ENCODE measurements at places on chromosomes 2 and 18. TPM values are rescaled to one million over a fixed set of nuclear protein-coding genes. Genes with fewer than 3 reads are reported as not detected.

DNA sequence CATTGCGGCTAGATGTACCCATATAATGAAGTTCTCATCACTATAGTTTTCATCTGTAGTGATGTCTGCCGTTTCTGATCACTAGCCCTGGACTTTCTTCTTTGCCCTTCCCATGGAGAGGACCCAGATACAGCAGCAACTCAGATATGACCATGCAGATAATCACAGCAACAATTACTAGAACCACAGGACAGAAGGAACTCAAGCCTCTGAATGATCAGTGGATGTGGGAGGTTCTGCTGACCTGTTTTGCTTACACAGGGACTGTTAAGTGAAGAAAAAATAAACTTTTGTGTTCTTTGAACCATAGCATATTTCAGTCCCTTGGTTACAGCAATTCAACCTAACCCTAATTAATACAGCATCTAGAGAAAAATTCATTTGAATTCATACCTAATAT, 62.7 kb downstream of the ACVR1 start:
- H3K4me1 ChIP-seq: no peaks in the 10 kb centered on the region
- H3K27me3 ChIP-seq: no peaks in the 10 kb centered on the region
- no peaks in the 10 kb centered on the region for H3K36me3 ChIP-seq
- no peak for DNase-seq
- no peak overlapping the region for H3K27ac ChIP-seq

- H3K27ac ChIP-seq: no peak overlapping the region
- H3K4me3 ChIP-seq: no peak overlapping the region
- H3K27me3 ChIP-seq: no peaks in the 10 kb centered on the region
- no peak for DNase-seq
Observed at GRCh38 chr2:223058952-223059716, 7.1 kb downstream of the KCNE4 start.

DNA sequence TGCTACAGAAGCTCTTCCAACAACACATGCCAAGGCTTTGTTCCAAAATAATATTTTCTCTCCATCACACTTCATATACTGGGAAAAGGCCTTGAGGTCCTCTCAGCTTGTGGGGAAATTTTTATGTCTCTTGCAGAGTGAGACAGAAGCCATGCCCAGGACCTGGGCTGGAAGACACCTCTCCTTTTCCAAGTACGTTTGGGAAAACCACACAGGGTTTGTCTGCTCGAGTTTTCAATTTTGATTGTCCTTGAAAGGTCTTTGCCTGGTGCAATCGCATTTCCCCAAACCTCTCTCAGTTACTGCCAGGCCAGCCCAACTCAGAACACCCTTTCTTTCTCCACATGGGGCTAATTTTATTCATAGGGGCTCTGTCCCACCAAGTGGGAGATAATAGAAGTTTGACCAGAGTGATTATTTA, 272.2 kb downstream of the OSR1 start:
- no peak overlapping the region for H3K4me3 ChIP-seq
- H3K36me3 ChIP-seq: no peaks in the 10 kb centered on the region
- no peak for DNase-seq
- no peak overlapping the region for H3K27ac ChIP-seq
- no peaks in the 10 kb centered on the region for H3K4me1 ChIP-seq

DNA sequence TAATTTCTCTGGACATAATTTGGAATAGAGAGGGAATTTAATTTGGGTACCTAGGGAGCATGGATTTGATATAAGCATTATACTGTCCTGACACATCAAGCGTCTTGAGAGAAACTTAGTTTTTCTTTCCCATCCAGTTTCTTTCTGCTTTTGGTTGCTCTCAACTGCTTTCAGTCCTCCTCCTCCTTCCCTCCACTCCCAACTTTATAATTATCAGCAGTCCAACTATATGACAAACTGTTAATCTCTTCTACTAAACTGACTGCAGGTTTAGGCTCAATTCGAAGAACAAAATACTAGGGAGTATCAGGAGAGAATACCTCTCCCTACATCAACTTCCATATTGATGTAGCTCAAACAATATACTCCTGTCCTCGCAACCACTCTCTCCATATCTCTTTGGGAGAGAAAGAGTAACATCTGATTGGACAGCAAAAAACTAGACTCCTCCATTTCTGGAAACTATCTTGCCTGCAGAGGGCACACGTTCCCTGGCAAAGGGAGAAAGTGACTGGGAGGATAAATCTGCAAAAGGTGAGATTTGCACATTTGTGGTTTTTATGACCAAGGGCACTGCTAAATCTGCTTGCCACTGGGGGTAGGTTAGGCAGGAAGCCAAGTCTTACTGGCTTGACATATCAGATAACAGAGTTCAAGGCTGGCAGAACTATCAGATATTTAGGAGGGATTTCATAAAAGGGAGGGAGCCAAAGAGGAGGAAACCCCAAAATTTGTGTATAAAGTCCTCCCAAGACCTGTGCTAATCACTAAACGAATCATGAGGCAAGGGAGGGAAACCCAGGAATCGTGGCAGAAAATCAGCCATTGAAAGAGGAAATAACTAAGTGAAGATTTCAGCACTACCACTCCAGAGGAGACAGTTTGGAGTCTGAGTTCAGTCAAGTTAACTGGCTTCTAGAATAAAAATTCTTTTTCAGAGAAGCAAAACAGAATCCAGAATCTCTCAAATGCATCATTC, 40.0 kb downstream of the ICA1L start:
- DNase-seq: no peak
- no peaks in the 10 kb centered on the region for H3K27me3 ChIP-seq
- no peak overlapping the region for H3K27ac ChIP-seq
- H3K4me1 ChIP-seq: no peaks in the 10 kb centered on the region
- H3K36me3 ChIP-seq: no peaks in the 10 kb centered on the region

DNA sequence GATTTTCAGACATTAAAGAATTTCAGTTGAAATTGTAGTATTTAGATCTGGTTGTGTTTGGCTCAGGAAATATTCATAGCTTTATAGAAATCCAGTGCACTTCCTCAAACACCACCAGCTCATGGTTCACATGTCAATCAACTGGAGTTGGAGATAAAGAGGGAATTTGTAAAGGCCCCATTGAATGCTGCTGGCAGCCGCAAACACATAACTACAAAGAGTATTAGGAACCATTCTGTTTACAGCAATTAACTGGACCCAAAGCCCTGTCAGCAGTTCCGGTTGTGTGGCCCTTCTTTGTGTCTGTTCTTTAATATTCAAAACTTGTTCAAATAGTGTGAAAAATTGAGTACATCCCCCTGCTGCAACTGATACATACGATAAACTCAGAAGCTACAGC, 107.4 kb upstream of the LRRTM4 start:
- H3K36me3 ChIP-seq: no peaks in the 10 kb centered on the region
- no peak for DNase-seq
- H3K4me3 ChIP-seq: no peak overlapping the region

GRCh38 chr2:49070716-49071115, 83.6 kb downstream of the FSHR start:
- H3K4me3 ChIP-seq: no peak overlapping the region
- H3K4me1 ChIP-seq: no peaks in the 10 kb centered on the region
- no peak for DNase-seq
- no peaks in the 10 kb centered on the region for H3K36me3 ChIP-seq
- no peak overlapping the region for H3K27ac ChIP-seq

- H3K4me1 ChIP-seq: no peaks in the 10 kb centered on the region
- DNase-seq: peak; percentile 33
- H3K27ac ChIP-seq: no peak overlapping the region
Observed at GRCh38 chr2:239717706-239718105, 307.4 kb downstream of the NDUFA10 start.

DNA sequence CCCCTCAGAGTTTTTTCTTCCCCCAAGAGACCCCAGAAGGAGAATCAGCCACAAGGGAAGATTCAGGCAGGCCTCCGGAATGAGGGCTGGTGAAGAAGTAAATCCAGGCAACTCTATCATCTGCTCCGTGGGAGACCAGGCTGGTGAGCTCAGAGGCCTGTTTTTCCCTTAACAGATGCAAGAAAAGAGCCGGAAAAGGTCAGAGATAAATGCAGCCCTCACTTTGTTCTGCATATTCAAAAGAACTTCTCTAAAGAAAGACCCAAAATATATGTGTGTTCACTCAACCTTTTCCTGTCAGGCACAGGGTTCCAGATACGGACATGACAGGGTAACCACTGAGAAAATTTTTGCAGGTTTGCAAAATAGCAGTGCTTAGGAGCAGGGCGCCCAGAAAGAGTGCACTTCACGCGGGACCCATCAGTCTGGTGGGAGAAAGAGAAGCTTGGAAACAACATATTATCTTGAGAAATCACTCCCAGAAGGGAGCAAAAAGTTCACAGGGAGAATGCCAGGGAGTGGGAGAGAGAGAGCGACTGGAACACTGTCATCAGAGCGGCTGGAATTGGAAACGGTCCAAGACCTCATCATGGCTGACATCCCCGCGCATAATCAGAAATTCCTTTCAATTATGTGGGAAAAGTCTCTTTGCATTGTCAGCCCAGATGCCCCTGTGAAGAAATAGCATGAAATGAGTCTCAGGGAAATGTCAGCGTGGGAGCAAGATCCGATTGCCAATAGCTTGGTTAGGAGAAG, 244.8 kb upstream of the SLC14A2 start:
- no peak overlapping the region for H3K27ac ChIP-seq
- no peaks in the 10 kb centered on the region for H3K4me1 ChIP-seq
- no peaks in the 10 kb centered on the region for H3K27me3 ChIP-seq
- no peak overlapping the region for H3K4me3 ChIP-seq

GRCh38 chr2:144152817-144153271, 367.1 kb downstream of the ZEB2 start:
- no peaks in the 10 kb centered on the region for H3K4me1 ChIP-seq
- H3K27me3 ChIP-seq: no peaks in the 10 kb centered on the region
- DNase-seq: no peak
- H3K4me3 ChIP-seq: no peak overlapping the region
- no peak overlapping the region for H3K27ac ChIP-seq

DNA sequence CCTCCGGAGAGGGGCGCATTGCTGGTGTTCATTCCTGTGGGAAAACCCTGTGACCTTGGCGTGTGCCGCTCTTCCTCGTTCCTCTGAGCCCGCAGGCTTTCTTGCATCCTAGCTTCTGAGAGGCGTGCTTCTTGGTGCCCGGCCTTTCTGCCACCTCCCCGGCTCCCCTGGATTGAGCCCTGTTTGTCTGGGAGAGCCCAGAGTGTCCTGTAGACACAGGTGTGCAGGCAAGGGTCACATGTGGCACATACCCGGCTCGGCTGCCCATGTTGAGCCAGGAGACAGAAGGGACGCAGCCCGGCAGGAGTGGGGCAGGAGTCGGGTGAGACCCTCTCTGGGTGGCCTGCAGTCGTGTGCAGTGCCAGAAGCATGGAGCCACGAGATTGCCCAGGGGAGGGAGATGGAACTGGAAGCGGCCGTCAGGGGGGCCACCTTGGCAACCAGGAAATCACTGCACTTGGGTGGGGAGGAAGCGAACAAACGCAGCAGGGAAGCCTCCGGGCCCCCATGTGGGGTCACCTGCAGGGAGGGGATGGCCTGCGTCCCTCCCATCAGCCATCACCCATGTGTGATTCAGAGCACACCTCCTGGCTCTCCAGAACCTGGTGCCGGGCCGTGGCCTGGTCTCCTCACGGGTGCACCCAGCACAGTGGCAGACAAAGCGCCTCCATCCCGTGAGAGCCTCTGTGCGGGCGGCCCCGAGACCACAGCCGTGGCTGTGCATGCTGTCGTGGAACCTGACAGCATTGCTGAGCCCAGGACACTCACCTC, 92.9 kb downstream of the SH3BP4 start:
- H3K4me1 ChIP-seq: no peaks in the 10 kb centered on the region
- no peak overlapping the region for H3K4me3 ChIP-seq
- no peaks in the 10 kb centered on the region for H3K36me3 ChIP-seq
- peak; percentile 43 for DNase-seq
- H3K27me3 ChIP-seq: no peaks in the 10 kb centered on the region
- no peak overlapping the region for H3K27ac ChIP-seq

DNA sequence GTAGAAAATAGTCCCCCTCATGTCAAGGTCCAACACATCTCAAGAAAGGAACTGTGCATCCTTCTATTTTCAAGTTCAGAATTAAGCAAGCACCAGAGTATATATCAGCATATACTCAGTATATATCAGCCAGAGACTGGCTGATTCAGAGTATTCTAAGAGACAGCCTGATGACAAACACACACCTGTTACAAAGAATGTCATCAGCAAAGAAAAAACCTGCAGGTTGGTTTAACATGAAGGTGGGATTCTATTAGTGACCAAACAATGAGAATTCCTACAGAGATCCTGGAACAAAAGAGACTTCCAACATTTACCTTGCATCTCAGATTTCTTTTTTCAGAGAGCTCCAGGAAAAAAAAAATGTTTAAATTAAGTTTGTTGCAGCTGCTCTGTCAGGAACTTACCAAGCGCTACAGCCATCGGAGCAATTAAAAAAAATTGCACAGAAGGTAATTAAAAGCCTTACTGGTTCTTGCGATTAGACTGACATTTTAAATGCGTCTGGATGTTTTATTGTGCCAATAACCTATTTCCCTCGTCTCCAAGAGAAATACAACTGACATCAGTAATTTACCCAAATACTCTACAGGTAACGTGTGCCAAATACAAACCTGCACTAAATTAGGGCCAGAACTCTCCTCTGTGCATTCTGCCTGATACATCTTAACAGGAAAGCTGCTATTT, 218.1 kb downstream of the HNMT start:
- H3K27ac ChIP-seq: no peak overlapping the region
- DNase-seq: no peak
- no peaks in the 10 kb centered on the region for H3K36me3 ChIP-seq
- H3K4me1 ChIP-seq: no peaks in the 10 kb centered on the region
- no peaks in the 10 kb centered on the region for H3K27me3 ChIP-seq

CD8A gene
- total RNA-seq: 5.5 TPM

CNDP1 gene
- 0.53 TPM for total RNA-seq

GKN1 gene
- total RNA-seq: not detected
